CD8-positive, alpha-beta memory T cell (primary cell): ENCODE measurements at places on chromosomes 2 and 18.

DNA sequence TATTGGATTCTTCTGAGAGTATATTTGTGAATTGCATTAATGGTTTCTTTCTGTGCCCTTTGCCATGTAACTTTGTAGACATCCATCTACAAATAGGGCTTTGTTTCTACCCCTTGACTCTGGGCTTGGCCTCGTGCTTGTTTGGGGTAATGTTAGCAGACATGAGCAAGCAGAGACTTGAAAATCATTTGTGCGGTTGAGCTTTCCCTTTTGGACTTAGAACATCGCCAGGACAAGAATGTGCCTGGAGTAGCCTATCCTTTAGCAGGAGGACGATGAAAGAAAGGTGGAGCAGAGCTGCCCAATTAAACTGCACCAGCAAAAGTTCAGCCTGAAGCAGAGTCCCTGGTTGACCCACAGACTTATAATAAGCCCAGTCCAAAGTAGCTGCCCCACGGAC, 785.9 kb downstream of the EPHA4 start:
- DNase-seq = no peak

- no peak for DNase-seq
These were observed 199.4 kb downstream of the FSHR start for GRCh38 chr2:48954935-48955334.

DNA sequence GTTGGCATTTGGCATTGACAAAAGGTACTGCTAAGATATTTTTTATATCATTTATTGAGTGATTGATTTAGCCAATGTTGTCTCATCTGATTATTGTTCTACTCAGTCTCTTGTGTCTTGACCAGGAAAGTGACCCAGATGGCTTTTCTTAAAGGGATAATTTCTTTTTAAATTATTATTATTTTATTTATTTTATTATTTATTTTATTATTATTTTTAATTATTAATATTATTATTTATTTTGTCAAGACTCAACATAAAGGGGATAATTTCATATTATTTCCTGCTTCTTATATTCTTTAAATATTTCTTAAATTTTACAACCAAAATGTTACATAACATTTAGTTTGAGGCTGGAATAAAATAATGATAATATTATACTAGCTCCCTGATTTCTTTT, 27.1 kb downstream of the DYNC2LI1 start:
- no peak for DNase-seq

DNA sequence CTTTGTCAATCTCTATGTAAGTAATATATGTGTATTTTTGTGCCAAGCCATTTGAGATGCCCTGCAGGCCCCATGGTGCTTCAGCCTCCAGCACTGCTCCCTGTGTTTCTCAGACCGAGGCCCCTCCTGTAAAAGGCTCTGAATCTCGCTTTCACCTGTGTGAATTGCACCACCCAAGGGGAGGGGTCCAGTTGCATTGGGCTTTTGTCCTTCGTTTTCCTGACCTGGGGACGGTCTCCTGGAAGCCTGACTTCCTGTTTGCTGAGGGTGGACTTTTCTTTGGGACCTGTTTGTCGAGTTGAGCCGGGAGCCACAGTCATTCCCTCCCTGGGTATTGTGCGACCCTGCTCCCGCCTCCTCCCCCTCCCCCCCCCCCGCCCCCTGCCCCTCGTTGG, 48.9 kb downstream of the AGAP1 start:
- no peak for DNase-seq

- no peak for DNase-seq
These were observed 12.9 kb upstream of the MRO start for GRCh38 chr18:50832754-50833153.

DNA sequence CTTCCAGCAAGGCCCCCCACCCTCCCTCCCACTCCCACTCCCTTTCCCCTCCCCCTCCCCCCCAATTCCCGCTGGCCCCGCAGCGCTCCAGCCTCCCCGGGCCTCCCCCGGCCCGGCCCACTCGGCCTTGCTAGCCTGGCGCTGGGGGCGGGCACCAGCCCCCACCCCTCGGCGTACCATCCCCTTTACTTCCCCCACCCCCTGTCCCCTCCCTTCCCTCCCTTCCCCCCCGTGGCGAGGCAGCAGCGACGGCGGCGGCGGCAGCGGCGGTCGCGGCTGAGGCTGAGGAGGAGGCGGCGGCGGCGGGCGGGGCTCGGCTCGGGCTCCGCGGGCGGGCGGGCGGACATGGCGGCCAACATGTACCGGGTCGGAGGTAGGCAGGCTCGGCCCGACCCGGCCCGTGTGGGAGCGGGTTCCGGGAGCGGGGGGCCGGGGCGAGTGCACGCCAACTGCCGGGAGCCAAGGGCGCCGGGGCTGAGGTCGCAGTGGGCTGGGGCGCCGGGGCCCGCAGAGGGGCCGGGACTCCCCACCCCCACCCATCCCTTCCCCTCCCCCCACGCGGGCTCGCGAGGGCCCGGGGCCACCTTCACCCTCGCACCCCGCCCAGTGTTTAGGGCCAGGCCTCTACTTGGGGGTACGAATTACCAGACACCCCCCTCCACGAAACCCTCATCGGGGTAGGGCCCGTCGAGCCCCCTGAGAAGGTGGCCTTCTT, at the start of gene MTA3:
Gene MTA3 (plus strand): TSS at position 232 of the 715 bp plus-strand sequence. CDS start 114 bp downstream, at position 346.
- DNase-seq = peak; percentile 30

DNA sequence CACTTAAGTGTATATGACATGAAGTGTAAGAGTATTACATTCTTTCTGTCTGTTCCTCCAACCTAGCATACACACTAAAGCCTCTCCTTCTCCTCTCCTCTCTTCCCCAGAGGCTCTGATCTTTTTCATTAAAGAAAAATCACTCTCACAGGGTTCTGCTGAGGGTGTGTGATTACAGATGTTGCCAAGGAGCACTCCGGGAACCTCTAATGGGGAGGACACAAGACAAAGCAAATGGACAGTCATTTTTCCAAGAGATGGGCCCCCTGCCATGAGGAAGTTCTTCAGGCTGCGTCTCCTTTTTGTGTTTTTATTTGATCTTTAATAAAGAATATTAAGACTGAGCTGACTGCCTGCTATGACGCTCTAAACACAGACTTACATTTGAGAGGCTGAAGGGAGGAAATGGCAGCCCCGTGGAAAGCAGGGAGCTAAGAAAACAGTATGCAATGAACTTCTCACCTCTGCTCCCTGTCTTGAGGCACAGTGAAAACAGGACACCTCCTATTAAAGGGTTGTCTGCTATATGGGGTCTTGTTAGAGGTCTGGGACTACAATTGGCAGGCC, 578.1 kb downstream of the PIK3C3 start:
- no peak for DNase-seq

- no peak for DNase-seq
These were observed 164.6 kb downstream of the DCC start for GRCh38 chr18:52504589-52504988.

GRCh38 chr2:239015901-239016675, 168.2 kb downstream of the TWIST2 start:
- no peak for DNase-seq

GRCh38 chr2:53770264-53770663, 2.7 kb downstream of the CHAC2 start:
- no peak for DNase-seq
